Spinal cord (tissue), 10 donors: ENCODE measurements at places on chromosomes 7 and 10. TPM values are rescaled to one million over a fixed set of nuclear protein-coding genes. Genes with fewer than 3 reads are reported as not detected.

GRCh38 chr10:61021926-61022325 is 77.9 kb upstream of the RHOBTB1 start:
- DNase-seq: no peak

GRCh38 chr7:79598351-79598750 is 144.9 kb upstream of the MAGI2 start:
- no peak for DNase-seq

GRCh38 chr7:18087026-18087686 is 59.5 kb upstream of the PRPS1L1 start:
- no peak for DNase-seq

GRCh38 chr7:105707967-105708762 is 126.9 kb upstream of the EFCAB10 start:
- DNase-seq: no peak

- no peak for DNase-seq
Measured at GRCh38 chr7:83060218-83060617, 102.5 kb downstream of the PCLO start.

- DNase-seq: no peak
Measured at GRCh38 chr7:100944138-100944537, 5.2 kb upstream of the MUC3A start.

DNA sequence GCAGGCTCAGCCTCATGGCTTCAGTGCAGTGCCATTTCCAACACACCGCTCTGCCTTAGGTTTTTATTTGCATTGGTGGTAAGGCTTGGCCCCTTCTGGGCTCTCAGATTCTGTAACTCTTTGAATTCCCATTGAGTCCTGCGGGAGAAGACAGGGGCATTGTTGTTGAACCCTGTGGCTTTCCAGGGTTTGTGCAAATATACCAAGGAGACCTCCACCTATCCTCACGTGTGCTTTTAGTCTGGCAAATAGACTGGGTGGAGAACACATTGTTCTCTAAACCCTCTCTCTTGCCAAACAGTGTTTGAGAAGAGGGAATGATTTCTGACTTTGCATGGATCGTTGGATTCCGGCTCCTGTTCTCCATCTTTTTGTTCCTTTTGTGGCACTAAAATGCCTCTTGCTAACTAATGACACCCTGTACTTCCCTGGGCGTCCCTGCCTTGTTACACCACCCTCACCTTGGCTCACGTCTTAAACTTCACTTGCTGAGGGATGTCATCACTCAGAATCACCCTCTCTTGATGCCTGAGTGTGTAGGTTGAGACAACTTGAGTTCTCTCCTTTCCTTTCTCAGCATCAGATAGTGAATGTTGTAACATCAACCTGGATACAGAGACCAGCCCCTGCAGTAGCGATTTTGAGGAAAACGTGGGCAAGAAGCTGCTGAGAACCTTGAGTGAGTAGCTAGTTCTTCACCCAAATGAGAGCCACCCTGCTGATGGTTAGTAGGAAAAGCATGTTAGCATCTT is 40.5 kb downstream of the GOT1 start:
- DNase-seq: no peak

- DNase-seq: peak; percentile 45
Measured at GRCh38 chr7:159034394-159034793, 110.3 kb downstream of the VIPR2 start.

GRCh38 chr7:22723181-22723601 is 3.8 kb upstream of the IL6 start:
- DNase-seq: peak; percentile 77

DNA sequence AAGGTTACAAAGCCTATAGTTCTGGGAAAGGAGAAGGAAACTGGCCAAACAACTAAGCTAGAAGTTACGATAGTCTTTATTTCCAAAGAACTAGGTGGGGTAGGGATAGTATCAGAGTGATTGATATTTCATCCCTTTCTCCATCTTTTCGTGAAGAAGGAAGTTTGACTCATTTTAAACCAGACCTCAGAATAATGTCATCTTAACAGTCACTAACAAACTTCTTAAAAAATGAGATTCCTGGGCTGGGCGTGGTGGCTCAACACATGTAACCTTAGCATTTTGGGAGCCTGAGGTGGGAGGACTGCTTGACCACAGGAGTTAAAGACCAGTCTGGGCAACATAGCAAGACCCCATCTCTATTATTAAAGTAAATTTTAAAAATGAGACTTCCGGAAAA is 69.4 kb downstream of the ARL4A start:
- no peak for DNase-seq

DNA sequence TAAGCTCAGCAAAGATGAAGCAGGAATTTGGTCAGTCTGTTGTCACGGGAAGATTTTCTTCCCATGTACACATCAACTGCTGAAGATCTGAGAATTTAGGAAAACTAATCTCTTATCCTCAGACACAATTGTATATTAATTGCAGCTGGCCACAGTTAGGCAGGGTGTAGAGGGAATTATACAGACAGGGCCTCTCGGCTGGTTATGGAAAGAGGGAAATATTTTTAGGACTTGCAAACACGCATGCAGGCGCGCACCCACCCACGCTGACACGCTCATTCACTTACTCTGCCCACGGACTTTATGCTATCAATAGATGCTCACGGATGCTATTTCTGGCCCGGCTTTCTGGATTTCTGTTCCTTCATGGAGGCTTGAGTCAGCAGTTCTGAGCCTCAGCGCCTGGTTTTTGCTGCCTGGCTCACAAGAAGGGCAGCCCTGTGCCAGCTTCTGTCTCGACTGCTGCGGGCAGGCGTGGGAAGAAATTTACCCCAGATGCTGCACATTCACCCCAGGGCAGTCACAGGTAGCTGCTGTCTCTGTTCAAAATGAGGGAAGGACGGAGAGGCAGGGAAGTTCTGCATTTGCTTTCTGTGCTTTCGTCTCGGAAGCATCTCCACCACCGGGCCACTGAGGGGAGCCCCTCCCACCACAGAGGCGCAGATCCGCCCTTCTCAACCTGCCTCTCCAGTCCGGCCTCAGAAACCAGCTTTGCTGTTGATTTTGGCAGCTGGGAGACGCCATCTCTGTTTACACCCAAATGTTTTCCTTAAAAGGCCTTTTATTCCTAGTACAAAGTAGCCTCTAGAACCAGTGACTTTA is 116.3 kb upstream of the BTBD16 start:
- peak; percentile 72 for DNase-seq

- DNase-seq: no peak
Measured at GRCh38 chr10:131660427-131660826, 240.4 kb upstream of the PPP2R2D start.

GRCh38 chr7:93006480-93007095 is 111.2 kb downstream of the SAMD9 start:
- no peak for DNase-seq

GRCh38 chr7:97555857-97556421 is 175.9 kb upstream of the TAC1 start:
- peak; percentile 59 for DNase-seq

DNA sequence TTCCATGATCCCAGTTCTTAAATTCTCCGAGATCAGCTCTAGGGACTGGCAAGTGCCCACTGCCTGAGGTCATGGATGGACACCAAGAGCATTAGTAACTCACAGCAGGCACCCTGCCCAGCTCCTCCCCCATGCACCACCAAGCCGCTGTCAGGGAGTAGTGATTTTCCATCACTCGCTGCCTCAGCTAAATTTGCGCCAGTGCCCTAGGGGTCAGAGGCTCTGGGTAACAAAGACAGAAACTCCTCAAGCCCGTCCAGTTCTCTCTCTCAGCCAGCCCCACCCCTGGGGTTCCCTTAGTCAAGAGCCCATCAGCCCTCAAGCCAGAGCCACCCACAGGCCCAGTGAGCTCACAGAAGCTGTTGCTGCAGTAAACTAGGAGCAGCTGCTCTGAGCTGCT is 30.0 kb downstream of the PAX2 start:
- no peak for DNase-seq

DNA sequence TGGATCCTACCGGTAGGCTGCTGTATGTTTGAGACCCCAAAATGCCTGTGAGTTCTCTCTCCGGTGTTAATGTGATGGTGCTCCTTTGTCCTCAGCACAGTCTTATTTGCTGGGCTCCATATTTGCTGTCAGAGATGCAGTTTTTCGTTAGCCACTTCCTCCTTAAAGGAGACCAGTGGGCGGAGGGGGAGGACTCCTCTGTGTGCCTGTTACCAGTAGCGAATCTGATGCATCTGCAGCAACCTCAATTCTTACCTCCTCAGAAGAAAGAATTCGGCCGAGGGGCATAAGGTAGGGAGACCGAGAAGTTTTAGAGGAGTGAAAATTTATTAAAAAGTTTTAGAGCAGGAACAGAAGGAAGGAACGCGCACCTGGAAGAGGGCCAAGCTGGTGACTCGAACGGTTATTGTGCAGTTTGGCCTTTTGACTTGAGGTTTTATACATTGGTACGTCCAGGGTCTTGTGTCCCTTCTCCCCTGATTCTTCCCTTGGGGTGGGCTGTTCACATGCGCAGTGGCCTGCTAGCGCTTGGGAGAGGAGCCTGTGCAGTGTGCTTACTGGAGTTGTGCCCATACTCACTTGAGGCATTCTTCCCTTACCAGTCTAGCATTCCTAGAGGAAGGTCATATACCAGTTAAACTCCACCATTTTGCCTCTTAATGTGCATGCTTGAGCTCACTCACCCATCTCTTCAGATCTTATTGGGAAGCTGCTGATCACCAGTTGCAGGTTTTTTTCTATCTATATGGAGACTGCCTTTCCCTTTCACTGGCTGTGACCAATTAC is 49.5 kb downstream of the GNAI1 start:
- DNase-seq: no peak

GRCh38 chr7:42292991-42293521 is 56.0 kb upstream of the GLI3 start:
- peak; percentile 17 for DNase-seq

DNA sequence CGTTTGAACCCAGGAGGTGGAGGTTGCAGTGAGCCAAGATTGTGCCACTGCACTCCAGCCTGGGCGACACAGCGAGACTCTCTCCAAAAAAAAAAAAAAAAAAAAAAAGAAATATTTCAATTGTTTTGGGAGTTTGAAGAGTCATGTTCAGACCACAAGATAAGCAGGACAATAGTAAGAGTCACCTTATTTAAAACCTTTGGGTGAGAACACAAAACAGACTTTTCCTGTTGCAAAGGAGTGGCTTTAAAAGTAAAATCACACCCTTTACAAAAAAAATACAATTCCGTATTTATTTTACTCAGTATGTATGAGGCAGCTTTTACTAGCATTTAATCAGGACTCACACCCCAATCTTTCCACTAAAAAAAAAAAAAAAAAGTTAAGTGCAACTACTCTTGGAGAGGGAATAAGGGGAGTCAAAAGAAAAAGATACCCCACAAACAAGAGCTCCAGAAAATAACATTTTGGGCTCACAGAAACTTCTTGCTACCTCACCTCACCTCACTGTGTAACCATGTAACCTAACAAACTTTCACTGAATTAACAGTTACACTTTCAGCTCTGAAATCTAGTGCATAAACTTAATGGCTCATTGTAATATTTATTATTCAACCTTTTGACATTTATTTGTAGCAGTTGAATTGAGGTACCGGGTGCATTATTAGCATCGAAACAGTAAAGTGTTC is 11.2 kb downstream of the SKIDA1 start:
- no peak for DNase-seq

- DNase-seq: no peak
Measured at GRCh38 chr7:102277901-102278300, 8.8 kb upstream of the SH2B2 start.

GRCh38 chr7:120131096-120131839 is 141.7 kb upstream of the KCND2 start:
- no peak for DNase-seq

GRCh38 chr10:110433740-110434139 is 64.0 kb upstream of the DUSP5 start:
- DNase-seq: no peak

GRCh38 chr10:12902135-12902572 is 99.4 kb downstream of the CCDC3 start:
- peak; percentile 82 for DNase-seq

GRCh38 chr10:74450602-74451001 is 299.6 kb downstream of the ADK start:
- no peak for DNase-seq

DNA sequence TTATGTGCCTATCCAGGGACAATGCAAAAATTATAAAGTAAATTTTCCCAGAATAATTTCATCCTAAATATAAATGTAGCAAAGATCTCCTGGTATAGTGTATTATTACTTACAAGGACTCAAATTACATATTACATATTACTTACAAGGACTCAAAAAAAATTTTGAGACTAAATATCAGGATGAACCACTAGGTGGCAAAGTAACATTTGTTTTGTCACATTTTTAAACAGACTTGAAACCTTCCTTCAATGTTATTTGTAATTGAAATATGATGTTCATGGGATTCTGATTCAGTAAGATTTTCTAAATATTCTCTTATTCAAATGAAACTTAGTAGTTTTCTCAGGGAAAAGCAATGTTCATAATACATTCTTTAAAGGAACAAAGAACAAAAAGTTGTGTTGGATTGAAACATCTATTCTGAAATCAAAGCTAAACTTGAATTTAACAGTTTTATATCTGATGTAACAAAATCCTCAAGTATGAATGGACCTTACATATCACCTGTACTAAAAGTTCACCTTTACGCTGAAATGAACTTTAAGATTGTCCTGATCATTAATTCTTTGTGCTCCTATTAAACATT is 74.3 kb upstream of the GNAI1 start:
- peak; percentile 53 for DNase-seq

- DNase-seq: no peak
Measured at GRCh38 chr10:88343761-88344484, 239.2 kb downstream of the RNLS start.

DNA sequence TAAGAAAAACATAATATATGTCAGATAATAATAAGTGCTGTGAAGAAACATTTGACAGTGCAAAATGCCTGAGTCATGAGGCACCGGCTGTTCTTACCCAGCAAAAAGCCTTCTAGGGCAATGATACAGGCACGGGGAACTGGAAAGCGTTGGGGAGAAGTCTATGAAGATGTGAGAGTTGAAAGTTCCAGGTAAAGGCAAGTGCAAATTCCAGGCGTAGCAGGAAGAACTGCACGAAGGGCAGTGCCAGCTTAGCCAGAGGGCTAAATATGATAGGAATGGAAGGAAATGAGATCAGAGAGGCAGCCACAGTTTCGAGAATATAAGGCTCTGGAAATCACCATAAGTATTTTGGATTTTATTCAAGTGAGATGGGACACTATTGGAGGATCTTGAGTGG is 87.0 kb downstream of the IPMK start:
- DNase-seq: no peak

- DNase-seq: no peak
Measured at GRCh38 chr10:56123247-56123646, 237.8 kb downstream of the ZWINT start.

GRCh38 chr7:121510858-121511482 is 114.9 kb upstream of the FAM3C start:
- DNase-seq: no peak

Gene ASB15
- not detected for polyA plus RNA-seq

Gene OR2A42
- polyA plus RNA-seq: 0.45 TPM

Gene HSPA14
- polyA plus RNA-seq: 14.8 TPM

Gene GIMAP1
- polyA plus RNA-seq: 3.0 TPM

Gene MUC12
- 2.2 TPM for polyA plus RNA-seq

Gene AASS
- polyA plus RNA-seq: 34.3 TPM

Gene UBN2
- 12.7 TPM for polyA plus RNA-seq

Gene SPDYE9
- 0.36 TPM for polyA plus RNA-seq

Gene NXPH1
- polyA plus RNA-seq: 56.3 TPM

Gene GPR15LG
- not detected for polyA plus RNA-seq

Gene GATA3
- polyA plus RNA-seq: 1.9 TPM

Gene HMX3
- polyA plus RNA-seq: 0.59 TPM

Gene ST8SIA6
- polyA plus RNA-seq: 9.2 TPM
